ENCODE measurements at places on chromosomes 7 and 10. TPM values are rescaled to one million over a fixed set of nuclear protein-coding genes. Genes with fewer than 3 reads are reported as not detected.

GRCh38 chr7:135726911-135727673, 894 bp downstream of the SLC13A4 start:
- DNase-seq = no peak

- no peak for DNase-seq
Measured at GRCh38 chr10:132612571-132613504, 75.3 kb downstream of the INPP5A start.

DNA sequence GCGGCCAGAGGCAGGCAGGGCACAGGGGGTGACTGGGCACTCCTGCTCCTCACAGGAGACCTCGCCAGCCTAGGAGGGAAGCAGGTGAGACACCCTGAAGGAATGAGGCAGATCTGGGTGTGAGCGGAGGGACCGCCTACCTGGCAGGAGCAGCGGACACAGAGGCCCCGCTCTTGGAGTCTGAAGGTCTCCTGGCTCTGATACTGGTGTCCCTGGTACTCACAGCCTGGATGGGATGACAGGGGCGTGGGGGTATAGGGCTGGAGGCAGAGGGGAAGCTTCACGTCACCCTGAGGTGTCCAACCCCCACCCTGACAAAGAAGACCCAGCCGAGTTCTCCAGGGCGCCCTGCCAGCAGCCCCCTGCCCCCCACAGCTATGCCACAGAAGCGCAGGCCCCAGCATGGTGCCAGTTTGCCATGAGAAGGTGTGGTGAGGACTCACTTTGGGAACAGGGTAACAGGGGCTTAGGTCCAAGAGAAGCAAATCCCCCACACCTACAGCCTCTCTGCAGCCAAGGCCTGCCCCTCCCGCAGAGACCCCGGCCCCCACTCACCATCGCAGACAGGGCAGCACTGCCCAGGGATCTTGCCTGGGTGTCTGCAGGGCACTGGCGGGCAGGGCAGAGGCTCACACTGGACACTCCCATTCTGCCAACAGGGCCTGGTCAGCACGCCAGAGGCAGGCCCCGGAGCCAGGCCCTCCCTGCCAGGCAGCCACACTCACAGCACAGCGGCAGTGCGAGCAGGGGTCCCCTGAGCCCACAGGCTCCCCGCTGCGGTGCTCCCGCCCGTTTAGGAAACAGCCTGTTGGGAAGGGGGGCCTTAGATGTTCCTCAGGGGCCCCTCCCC, 17.0 kb downstream of the KCP start:
- DNase-seq = no peak

DNA sequence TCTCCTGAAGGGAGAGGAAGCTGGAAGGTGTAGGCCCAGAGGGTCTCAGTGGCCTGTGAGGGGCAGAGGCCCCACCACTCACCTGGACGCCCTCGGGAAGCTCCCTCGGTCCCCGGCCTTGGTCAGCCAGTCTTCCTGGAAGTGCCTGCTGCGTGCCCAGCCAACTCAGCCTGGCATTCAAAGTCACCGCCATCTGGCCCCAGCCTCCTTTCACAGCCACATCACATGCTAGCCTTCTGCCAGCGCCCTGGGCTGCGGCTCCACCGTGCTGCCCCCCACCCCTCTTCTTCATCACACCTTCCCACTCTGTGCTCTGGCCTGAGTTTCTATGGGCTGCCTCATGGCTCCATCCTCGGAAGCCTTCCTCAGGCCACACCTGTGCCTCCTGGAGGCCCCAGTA, 98.0 kb downstream of the ZMIZ1 start:
- no peak for DNase-seq

DNA sequence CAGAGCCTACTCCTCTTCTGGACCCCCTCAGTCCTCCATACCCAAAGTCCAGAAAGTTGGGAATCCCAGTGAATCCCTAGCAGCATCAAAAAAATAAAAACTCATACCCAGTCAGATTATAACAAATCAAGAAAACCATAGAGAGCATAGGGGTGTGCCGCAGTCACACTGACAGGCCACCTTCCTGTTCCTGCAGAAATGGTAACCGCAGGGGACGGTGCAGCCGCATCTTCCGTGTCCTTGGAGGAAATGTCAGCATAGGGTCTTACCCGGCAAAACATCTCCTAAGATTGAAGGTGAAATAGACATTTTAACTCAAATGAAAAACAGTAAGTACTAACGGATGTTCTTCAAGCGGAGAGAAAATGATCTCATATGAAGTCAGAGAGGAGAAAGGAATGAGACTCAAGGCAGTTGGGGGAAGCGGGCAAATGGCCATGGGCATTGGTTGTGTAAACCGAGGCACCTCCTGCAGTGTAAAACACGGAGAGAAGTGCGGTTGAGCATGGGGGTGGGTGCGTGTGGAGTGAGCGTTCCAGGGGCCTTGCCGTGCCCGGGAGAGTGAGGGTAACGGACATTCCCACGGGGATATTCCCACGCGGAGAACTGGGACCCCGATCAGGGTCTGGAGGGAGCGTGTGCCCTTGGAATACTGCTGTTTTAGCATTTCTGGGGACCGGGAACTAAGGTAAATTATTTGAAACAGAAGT, 110.8 kb downstream of the NKX6-2 start:
- DNase-seq = no peak

DNA sequence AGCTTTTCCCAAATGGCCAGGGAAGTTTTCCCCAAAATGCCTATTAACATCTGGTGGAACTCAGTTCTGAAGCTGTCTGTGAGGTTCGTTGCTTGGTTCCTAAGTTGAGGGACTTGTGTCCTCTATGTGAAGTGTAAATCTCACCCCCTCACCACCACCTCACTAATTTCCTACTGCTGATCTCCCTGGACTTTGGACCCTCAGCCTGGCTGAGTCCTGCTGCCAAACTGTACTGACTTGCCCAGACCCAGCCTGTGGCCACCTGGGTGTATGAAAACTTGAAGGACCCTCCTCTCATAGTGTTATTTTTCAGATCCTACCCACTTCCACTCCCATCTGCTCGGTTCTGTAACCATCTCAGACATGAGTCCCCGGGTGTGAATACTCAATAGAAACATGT, 94.9 kb downstream of the MET start:
- no peak for DNase-seq

DNA sequence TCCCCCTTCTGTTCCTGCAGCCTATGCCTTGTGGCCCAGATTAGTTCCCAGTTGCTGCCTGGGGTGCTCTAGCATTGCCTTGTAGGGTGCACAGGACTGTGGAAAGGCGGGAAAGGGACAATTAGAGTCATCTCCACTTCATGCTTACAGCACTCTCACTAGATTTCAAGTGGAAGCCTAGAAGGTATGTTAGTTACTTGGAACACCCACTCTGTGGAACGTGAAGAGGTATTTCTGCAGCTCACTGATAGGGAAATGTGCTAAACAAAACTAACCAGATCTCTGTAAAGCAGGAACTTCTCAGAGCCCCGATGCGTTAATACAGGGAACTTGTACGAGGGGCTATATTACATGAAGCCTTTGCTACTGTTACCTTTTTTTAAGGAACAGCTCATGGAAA, 19.4 kb downstream of the STMP1 start:
- DNase-seq = no peak

CDC123 gene
- 43.7 TPM for total RNA-seq

WAPL gene
- total RNA-seq = 44.8 TPM

TEX47 gene
- total RNA-seq = not detected

TBX20 gene
- 0.70 TPM for total RNA-seq

AGR2 gene
- 3.0 TPM for total RNA-seq

HOXA2 gene
- not detected for total RNA-seq

PON1 gene
- not detected for total RNA-seq

SPAG6 gene
- total RNA-seq = 0.33 TPM

Measured in T-cell (primary cell).